Stimulated activated CD8-positive, alpha-beta memory T cell treated with anti-CD3 and anti-CD28 coated beads, Interleukin-4, amount 100 ng/mL, for 1 hour (primary cell): ENCODE measurements at places on chromosomes 3 and 15.

GRCh38 chr3:190617185-190617584, 103.3 kb downstream of the IL1RAP start:
- no peak for DNase-seq

DNA sequence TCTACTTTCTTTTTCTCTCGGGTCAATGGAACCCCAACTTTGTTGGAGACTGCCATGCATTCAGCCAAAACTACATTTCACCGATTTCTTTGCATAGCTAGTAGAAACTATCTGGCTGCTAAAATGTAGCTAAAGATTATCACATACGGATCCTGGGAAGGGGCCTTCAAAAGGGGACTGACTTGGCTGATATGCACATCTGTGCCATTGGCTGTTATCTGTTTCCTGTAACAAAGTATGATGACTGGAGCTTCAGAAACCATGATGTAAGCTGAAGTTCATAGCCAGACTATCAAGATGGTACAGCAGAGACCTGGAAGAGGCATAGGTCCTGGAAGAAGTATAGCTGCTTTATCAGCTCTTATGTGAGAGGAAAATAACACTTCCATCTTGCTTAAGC, 179.1 kb downstream of the NSUN3 start:
- no peak for DNase-seq

- no peak for DNase-seq
These were observed 4.3 kb downstream of the PRKCI start for GRCh38 chr3:170226426-170226960.

DNA sequence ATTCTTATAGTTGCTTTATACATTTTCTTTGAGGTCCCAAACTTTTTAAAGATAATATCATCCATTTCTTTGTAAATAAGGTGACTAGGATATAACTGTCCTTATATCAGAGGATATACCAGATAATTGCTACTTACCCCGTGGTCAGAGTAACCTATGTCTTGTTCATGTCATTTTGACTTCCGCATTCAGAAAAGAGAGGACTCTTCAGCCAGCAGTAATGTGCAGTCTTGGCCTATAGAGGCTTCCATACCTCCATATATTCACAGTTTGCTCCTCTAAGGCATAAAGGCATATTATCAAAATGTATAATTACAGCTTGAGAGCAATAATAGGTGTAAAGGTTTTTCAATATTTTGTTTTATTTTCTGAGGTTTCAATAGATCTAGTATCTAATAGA, 38.5 kb downstream of the EPHA6 start:
- DNase-seq: no peak

- DNase-seq: no peak
These were observed 7.7 kb downstream of the SUCLG2 start for GRCh38 chr3:67646586-67647234.

- no peak for DNase-seq
These were observed 12.7 kb upstream of the CFAP100 start for GRCh38 chr3:126381966-126382365.
